ENCODE measurements at places on chromosomes 3 and 15.

- no peak for DNase-seq
Measured at GRCh38 chr3:128317698-128318231, 148.9 kb downstream of the DNAJB8 start.

DNA sequence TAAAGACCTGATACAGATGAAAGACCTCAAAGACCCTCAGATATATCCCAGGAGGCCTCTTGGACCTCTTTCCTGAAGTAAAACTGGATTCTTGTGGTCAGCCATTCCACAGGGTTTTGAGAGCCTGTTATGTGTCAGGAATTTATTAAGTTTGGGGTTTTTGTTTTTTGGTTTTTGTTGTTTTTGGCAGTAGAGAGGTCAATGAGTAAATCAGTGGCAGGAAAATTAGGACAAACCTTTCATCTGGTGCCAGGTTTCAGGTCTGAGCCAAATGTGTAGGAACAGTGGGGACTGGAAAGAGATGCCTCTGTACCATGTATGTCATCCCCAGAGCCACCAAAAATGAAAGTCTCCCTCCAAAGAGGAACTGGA is 520.4 kb upstream of the MDFIC2 start:
- no peak for DNase-seq

DNA sequence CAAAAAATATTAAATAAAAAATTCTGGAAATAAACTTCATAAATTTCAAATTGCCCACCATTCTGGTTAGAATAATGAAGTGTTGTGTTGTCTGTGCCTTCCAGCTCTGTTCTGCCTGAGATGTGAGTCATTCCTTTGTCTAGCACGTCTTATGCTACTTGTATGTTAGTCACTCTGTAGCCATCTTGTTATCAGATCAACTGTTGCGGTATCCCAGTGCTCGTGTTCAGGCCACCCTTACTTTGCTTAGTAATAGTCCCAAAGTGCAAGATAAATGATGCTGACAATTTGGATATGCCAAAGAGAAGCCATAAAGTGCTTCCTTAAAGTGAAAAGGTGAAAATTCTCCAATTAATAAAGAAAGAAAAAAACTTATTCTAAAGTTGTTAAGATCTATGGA is 527.5 kb downstream of the NAALADL2 start:
- no peak for DNase-seq

DNA sequence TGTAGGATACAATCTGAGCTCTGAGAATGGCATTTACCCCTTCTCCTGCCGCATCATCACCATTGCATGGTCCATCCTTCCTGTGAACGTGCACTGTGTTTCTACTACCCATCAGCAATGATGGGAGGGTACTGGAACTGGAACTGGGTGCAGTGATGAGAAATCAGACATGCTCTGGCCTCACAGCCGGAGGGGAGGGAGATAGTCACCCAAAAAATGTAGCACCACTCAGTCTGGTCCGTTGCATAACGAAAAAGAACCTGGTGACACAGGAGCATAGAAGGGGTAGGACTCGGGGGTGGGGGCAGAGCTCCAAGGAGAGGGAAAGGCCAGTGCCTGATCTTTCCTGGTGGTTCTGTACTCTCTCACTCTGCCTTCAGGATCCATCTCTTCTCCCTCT is 205.0 kb downstream of the RPLP1 start:
- DNase-seq: no peak

DNA sequence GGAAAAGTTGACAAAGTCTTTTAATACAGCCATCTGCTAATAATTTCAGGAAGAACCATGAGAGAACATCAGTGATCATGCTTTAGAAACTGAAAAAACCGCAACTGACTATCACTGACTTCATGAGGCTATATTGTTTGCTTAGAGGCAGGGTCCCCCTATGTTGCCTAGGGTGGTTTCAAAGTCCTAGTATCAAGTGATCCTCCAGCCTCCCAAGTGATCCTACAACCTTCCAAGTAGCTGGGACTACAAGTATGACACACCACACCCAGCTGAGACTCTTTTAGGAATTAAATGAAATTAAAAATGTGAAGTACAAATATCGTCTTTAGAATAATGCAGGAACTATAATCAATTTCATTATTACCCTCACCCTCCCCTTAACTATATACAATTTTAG is 58.3 kb upstream of the CSPG5 start:
- DNase-seq: no peak

DNA sequence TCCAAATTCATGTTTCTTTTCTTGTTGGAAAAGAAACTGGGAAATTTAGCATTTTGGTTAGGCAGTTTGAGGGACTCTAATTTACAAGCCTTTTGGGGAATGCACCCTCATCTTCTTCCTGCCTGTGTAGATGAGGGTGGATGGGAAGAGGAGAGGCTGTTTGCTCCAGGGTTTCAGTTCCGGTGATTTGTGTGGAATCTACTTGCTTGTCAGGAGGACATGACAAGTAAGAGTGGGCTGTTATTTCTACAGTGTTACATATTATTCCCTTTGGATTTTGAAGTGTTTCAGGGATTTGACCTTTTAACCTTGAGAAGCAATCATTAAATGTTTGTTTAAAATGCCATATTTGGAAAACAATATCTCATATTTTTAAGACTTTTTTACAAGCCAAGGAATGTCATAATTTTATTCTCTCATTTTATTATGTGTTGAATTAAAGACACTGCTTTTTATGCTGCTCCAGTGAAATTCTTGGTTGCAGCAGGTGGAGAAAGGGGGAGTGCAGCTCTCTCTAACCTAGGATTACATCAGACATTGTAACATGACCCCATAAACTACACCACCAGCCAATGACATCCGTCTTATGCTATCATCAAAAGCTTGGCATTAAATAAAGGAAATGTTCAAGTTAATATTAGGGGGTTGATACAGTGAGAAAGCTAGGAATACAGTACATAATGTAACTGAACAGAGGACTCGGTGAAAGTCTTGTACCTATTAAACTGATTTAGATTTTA is 30.2 kb downstream of the PLAAT1 start:
- DNase-seq: no peak

DNA sequence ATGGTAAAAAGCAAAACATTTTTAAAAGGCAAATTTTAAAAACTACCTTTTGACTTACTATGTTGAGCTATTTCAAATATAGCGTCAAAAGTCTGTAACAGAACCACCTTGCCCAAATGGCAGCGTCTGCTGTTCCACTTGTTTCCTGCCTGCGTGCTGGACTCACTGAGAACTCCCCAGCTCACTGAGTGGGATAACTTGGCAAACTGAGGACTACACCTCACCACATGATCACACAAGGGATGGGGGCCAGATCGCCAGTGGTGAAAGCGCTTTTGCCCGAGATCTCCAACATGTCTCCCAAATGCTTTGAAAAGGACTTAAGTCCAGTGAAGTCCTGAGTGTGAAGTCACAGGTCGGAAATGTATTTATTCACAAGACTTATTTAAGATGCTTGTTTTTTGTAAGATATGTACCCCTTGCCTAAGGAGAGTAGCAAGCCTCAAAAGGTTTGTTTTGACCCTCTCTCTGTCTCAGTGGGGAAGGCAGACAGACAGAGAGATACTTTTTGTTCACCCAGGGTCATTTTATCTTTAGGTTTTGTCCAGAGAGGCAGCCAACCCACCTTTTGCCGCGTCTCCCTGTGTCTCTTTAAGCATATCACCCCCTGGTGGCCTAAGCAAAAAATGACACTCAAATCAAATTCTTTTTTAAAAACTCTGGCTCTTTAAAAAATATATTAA is 192.6 kb downstream of the PDZRN3 start:
- DNase-seq: peak; percentile 46

DNA sequence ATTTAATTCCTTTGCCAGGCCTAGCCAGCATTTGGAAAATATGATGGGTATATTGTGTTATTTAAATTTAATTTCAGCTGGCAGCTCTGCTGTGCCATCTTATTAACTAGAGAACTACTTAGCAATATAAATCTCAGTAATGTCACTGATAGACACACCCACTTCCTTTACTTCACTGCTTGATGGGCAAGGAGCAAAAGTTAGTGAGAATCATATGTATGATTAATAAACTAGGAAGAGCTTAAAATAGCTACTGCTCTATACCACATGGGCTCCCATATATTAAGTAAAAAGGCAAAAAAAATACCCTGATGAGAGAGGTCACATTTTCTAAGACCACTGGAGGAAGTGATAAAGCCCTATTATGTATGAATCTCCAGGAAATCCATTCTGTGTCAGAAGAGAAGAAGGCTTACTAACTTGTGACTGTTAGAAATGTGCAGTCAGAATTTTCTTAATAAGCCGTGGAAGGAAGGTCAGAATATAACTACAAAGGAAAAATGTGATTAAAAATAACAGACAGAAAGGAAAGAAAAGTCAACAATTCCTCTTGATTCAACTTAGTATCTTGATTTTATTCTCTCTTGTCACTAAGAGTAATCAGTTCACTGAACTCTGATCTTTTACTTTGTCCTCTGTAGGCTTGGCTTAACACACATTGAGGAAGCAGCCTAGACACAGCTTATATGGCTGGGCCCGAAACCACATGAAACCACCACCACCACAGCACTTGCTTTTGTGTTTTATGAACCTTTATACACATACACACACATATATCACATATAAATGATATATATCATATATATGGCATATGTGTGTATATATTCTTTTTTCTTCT is 1233.9 kb upstream of the ALCAM start:
- DNase-seq: no peak

GRCh38 chr3:107414325-107414964 is 37.2 kb downstream of the CCDC54 start:
- no peak for DNase-seq

- peak; percentile 18 for DNase-seq
Measured at GRCh38 chr3:115146032-115146417, 1.1 kb downstream of the ZBTB20 start.

- DNase-seq: no peak
Measured at GRCh38 chr15:66819084-66819483, 117.0 kb downstream of the SMAD6 start.

- no peak for DNase-seq
Measured at GRCh38 chr15:48392356-48392755, 61.1 kb downstream of the DUT start.

DNA sequence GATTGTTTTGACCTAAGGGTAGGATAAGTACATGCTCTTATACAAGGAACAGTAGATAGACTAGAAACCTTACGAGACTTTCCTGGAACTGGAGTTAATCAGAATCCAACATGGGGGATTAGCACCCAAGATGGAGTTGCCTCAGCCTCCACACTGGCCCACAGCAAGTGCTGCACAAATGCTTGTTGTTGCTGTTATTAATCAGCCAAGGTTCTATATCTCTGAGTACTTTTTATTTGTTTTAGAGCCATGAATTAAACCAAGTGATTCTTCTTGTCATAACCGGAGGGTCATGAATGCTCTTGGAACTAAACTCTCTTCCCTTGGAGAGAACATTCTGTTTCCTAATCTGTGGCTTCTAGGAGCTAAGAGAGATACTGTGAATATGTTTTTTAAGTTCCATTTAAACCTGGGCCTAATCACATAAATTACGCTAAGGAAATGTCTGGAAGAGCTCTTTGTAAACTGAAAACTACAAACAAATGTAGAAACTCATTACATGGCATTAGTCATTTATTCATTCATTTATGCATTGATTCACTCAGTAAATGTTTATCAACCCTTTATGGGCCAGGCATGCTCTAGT is 5.7 kb upstream of the IL16 start:
- DNase-seq: no peak

DNA sequence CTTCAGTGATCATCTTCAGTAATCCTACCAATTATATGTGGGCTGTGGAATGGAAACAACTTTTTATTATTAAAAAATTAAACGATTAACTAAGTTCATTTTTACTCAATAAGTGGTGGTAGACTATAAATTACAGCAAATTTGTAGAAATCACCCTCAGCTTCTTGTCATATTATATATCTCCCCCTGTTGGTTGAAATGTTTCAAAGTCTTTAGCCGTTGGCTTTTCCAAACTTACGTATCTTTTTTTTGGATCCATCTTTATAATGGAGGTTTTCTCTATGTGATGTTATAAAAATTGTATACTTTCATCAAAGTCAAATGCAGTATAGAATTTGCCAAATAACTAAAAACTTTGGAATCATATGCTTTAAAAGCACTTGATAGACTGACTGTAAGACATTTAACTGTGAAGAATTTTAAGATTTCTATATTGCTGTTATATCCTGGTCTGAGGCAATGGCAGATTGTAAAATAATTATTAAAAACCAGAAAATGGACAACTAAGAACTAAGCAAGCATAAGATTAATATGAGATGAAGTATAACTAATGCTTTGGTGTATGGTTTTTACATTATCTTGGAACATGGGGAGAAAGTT is 44.7 kb downstream of the ATP11B start:
- no peak for DNase-seq

DNA sequence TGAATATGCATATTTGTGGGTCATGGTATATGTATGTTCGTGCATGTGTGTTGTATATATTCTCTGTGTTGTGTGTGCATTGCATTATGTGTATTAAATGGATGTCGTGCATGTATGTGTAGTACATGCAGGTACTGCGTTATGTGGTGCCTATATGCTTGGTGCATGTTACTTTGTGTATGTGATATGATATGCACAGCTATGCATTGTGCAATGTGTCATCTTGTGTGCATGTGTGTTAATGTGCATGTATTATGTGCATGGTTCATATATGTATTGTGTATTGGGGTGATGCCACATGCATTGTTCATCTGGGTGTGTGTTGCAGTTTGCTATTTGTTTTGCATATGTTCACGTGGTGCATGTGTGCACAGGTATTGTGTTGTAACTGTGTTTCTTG is 2.9 kb downstream of the GALNT15 start:
- no peak for DNase-seq

GRCh38 chr3:2822611-2823010 is 287.6 kb downstream of the IL5RA start:
- DNase-seq: no peak

DNA sequence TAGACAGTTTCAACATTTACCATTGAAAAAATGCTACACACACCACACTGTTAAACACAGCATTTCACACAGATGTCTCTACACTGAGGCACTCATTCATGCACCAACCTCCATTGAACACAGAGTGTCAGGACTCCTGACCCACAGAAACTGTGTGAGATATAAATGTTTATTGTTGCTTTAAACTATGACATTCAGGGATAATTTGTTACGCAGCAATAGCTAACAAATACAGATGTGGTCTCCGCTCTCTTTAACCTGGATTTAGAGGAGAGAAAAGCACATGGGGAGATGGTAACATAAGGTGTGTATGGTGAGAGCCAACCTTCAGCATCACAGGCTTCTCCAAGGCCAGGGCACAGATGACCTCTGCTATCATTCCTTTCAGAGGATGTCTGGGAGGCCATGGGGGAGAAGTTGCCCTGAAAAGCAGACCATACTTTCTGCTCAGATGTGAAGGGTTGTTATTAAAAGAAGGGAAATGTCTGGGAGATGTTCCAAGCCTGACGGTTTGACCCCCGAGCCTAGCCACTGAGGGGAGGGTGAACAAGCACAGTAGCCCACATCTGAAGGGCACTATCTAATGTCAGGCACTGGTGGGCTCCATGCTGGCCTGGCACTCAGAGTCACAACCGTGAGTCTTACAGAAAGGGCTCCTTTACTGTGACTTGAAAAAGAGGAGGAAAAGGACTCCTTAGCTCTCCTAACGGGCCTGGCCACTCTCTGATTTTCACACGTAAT is 284.5 kb upstream of the TLE3 start:
- DNase-seq: no peak

GRCh38 chr3:135966271-135966961 is 888 bp downstream of the PPP2R3A start:
- DNase-seq: no peak

- no peak for DNase-seq
Measured at GRCh38 chr3:127900536-127900935, 14.5 kb upstream of the KBTBD12 start.

All from NCI-H748 treated with DMSO at 0.1 percent for 48 hours (cell line).